ENCODE measurements at places on chromosomes 13 and 19. TPM values are rescaled to one million over a fixed set of nuclear protein-coding genes. Genes with fewer than 3 reads are reported as not detected.

- DNase-seq: no peak
Observed at GRCh38 chr19:17035842-17036424, 9.3 kb upstream of the CPAMD8 start.

DNA sequence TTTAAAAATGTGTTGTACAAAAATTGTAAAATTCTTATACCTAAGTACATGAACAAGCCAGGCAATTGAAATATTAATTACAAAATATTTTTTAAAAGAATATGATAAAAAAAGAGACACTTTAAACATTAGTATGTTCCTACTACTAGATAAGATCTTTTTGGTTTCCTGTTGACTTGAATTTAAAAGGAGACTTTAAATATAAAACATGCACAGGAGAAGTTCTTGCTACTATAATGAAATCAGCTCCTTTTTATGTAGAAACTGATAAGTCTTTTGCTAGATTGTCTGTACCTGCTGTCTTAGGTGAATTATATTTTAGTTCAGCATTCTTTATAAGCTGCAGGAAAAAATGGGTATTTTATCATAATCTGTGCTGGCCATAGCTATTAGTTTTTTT lies 140.2 kb downstream of the TNFSF13B start:
- no peak for DNase-seq

The CILP2 gene
- total RNA-seq: 0.66 TPM

DNA sequence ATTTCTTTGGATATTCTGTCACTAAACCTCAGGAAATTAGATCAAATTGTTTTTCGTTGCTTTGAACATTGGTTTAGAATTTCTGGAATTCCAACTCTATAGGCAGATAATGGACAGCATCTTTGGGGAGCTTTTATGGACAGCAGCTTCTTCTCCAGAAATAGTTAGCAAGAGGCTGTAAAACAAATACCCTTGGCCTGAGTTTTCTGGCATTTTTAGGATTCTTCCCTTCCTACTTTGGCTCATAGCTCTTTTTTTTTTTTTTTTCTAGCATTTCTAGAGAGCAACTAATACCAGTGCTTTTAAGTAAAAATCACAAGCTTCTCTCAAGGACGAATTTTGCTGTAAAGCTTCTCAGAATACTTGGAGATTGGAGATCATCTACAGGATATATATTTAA lies 169.8 kb upstream of the SPRY2 start:
- no peak for DNase-seq

The PTH2 gene
- total RNA-seq: not detected

GRCh38 chr13:99671746-99672145 lies 170.5 kb downstream of the TM9SF2 start:
- no peak for DNase-seq

The HIPK4 gene
- 0.17 TPM for total RNA-seq

Measured in fibroblast of lung (primary cell).